ENCODE measurements at places on chromosomes 2 and 18. TPM values are rescaled to one million over a fixed set of nuclear protein-coding genes. Genes with fewer than 3 reads are reported as not detected.

DNA sequence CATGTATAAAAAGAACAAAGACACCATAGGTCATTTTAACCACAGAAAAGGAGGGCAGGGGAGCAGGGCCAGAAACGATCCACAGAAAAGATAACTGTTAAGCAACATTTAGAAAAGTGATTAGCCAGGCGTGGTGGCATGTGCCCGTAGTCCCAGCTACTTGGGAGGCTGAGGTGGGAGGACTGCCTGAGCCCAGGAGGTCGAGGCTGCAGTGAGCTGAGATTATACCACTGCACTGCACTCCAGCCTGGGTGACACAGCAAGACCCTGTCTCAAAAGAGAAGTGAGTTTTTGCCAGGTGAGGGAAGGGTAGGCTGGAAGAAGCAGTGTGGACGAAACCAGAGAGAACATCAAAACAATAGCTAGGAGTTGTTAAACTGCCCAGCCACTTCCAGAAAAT lies 3.3 kb downstream of the WDR12 start:
- no peak overlapping the region for H3K4me3 ChIP-seq
- DNase-seq = no peak
- no peaks in the 10 kb centered on the region for H3K27me3 ChIP-seq

DNA sequence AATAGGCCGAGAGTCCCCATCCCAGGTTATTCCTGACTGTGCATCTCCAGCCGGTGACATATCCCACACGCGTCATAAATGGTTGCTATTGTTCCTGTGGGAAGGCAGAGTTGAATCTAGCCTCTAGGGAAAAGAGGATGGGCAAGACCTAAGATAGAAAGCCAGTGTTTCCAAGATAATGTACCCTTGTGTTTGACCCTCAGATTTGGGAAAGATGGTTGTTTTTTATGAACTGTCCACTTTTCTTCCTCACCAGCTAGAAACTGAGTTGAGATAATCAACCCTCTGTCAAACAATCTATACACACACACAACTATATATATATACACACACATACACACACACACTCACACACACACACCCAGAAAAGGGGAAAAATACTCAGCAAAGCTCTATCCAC lies 131.0 kb downstream of the PRKCE start:
- no peak overlapping the region for H3K4me3 ChIP-seq
- H3K4me1 ChIP-seq = peaks cover 5% of the 10 kb centered on the region
- H3K27me3 ChIP-seq = no peaks in the 10 kb centered on the region
- H3K27ac ChIP-seq = no peak overlapping the region

GRCh38 chr2:198162276-198162675 lies 357.9 kb downstream of the PLCL1 start:
- no peaks in the 10 kb centered on the region for H3K27me3 ChIP-seq
- H3K27ac ChIP-seq = no peak overlapping the region
- no peak overlapping the region for H3K4me3 ChIP-seq
- no peaks in the 10 kb centered on the region for H3K4me1 ChIP-seq

Gene AFF3
- total RNA-seq = 15.7 TPM

Gene IRS1
- total RNA-seq = 2.9 TPM

Measured in CD4-positive, alpha-beta T cell (primary cell).